ENCODE measurements at places on chromosomes 13 and 19.
A peak's percentile ranks its signal among the peaks of the same experiment; 100 is the strongest.

GRCh38 chr13:93672996-93673395 is 446.4 kb downstream of the GPC6 start:
- no peak for DNase-seq

- DNase-seq, result no peak
Measured at GRCh38 chr13:20673715-20674114, 29.8 kb upstream of the IL17D start.

DNA sequence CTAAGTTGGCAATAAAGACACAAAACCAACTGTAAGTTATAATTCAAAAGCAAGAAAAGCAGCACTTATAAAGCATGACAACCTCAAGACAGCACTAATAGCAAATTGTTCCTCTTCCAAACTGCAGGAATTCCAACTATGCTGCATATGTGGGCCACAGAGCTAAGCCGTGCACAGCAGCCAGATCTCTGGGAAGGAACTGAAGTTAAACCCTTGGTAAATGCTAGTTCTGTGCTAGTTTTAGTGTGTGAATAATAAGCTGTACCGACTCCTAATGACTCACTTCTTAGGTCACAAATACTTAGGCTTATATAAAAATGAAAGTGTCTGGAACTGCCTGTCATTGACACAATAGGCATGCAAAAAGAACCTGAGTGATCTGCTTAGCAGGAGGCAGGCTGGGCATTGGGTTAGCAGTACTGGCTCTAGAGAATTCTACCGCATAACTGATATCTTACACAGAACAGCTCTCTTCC is 21.2 kb upstream of the GTF3A start:
- DNase-seq, result no peak

DNA sequence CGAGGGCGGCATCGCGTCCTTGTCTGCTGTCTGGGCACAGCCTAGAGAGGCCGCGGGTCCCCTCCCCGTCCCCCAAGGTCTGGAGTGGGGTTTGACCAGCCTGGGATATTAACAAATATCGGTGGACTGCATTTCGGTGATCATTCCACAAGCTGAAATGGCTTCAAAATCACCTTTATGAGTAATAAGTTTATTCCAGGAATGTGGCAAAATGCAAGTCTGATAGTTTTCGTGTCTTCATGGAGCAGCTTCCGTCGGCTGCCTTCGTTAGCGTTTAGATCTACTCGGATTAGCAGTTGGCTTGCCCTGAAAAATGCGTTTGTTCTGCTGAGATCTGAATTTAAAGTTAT is 1.1 kb upstream of the GJA3 start:
- no peak for DNase-seq

GRCh38 chr13:58620176-58620575 is 988.6 kb downstream of the PCDH17 start:
- DNase-seq, result no peak

GRCh38 chr13:58587183-58587582 is 955.6 kb downstream of the PCDH17 start:
- DNase-seq, result peak; percentile 2

DNA sequence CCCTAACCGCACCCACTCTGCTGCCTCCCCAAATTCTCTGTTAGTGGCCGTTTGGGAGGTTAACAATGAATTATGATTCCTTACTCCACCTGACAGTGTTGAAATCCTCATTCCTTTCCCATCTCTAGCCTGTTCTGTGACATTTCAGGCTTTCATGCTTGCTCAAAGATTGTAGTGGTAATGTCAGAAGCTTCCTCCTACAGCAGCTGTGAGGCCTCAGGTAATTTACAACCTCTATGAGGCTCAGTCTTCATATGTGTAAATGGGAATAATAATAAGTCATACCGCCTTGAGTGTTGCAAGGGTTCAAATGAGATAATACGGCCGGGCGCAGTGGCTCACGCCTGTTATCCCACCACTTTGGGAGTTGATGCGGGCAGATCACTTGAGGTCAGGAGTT is 977 bp upstream of the SLC1A5 start:
- DNase-seq, result no peak

GRCh38 chr19:51305479-51305878 is 6.0 kb upstream of the IGLON5 start:
- no peak for DNase-seq

GRCh38 chr13:49587311-49587847 is 2.0 kb upstream of the RCBTB1 start:
- DNase-seq, result no peak

- DNase-seq, result no peak
Measured at GRCh38 chr13:74644229-74644628, 510.0 kb upstream of the KLF12 start.

Measured in GM13977 (cell line).